T1000 (cell line): ENCODE measurements at places on chromosomes 6 and 20.

DNA sequence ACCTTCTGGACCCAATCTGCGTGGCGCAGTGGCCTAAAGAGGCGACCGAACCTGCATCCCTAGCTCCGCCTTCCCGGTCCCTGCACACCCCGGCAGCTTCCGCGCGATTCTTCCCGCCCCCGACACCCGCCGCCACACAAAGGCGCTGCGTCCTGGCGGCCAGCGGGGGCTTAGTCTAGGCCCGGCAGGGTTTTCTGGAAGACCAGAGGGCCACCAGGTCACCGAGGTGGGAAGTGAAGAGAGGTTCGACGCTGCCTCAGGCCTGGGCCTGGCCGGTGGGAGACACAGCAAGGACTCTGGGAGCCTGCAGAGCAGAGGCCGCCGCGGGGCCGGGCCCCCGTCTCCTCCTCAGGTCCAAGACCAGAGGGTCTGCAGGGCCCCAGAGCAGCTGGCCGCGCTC, 154.9 kb downstream of the OR2B2 start:
- DNase-seq: no peak

- no peak for DNase-seq
Observed at GRCh38 chr20:37871751-37872150, 31.2 kb upstream of the VSTM2L start.

- no peak for DNase-seq
Observed at GRCh38 chr6:33213989-33214335, 5.7 kb downstream of the RING1 start.

- DNase-seq: no peak
Observed at GRCh38 chr20:48921883-48922820, 641 bp downstream of the ARFGEF2 start.

GRCh38 chr6:21613809-21614208, 20.3 kb downstream of the SOX4 start:
- DNase-seq: no peak

DNA sequence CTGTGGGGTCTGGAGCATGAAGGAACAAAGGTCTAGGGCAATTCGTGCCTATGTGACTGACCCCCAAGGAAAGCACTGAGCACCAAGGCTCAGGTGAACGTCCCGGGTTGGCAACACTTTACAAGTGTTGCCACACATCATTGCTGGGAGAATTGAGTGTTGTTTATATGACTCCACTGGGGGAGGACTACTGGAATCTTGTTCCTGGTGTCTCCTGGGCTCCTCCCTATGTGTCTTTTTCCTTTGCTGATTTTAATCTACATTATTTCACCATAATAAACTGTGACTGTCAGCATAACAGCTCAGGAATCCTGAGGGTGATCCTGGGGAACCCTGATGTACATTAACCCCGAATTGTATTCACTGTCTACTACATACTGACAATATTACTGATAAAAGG, 207.7 kb upstream of the BMP2 start:
- no peak for DNase-seq

- DNase-seq: no peak
Observed at GRCh38 chr6:166307082-166308032, 835 bp downstream of the PRR18 start.

- DNase-seq: no peak
Observed at GRCh38 chr20:34110745-34111641, 1.1 kb downstream of the EIF2S2 start.

DNA sequence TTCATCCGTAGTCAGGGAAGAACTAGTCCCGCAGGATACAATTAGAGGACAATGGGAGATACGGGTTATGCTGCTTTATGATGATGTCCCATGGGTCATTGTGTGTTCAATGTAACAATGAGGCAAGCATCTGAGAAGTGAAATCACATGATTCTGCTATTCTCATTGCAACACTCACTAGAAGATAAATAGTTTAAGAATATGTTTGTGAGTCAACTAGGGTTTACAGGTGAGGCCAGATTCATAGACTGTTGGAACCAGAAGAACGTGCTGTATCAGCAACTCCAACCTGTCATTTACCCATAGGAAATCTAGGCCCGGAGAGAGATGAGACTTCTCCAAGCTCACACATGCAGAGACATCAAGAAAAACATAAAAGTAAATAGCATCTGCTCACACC, 80.8 kb downstream of the SCML4 start:
- no peak for DNase-seq

DNA sequence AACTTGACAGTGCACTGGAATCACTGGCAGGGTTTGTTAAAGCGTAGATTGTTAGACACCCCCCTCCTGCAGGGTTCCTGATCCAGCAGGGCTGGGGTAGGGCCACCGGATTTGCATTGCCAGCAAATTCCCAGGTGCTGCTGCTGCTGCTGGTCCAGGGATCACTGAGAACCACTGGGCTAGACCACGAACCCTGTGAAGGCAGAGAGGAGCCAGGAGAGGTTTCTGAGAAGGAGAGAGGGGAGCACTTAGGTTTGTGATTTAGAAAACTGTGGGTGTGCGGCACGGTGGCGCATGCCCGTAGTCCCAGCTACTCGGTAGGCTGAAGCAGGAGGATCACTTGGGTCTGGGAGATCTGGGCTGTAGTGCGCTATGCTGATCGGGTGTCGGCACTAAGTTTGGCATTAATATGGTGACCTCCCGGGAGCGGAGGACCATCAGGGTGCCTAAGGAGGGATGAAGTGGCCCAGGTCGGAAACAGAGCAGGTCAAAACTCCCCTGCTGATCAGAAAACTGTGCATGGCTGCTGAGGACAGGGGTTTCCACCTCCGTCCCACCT, 53.6 kb upstream of the FAM83D start:
- DNase-seq: no peak

- DNase-seq: no peak
Observed at GRCh38 chr6:108914235-108915022, 66.2 kb downstream of the ARMC2 start.

- no peak for DNase-seq
Observed at GRCh38 chr6:37007340-37008043, 2.0 kb downstream of the FGD2 start.

DNA sequence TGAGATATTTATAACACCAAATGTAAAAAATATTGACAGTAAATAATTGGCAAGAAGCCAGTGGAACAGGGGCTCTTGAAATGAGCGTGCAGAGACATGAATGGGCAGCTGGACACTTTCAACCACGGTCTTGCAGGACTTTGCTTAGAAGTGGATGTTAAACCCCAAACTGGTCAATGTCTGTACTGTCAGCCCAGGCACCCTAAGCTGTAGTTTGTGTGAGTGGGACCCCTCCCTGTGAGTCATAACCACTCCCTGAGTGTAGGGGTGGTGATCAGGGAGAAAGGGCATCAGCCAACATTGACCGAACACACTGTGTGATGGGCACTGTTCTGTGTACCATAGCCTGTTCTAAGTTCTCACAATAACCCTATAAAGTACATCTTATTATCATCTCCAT, 108.6 kb downstream of the FIG4 start:
- no peak for DNase-seq

- no peak for DNase-seq
Observed at GRCh38 chr6:82584856-82585255, 221.2 kb downstream of the TPBG start.
